ENCODE measurements at places on chromosomes 13 and 19.

- no peak for DNase-seq
Observed at GRCh38 chr13:110562036-110562597, 595 bp upstream of the RAB20 start.

DNA sequence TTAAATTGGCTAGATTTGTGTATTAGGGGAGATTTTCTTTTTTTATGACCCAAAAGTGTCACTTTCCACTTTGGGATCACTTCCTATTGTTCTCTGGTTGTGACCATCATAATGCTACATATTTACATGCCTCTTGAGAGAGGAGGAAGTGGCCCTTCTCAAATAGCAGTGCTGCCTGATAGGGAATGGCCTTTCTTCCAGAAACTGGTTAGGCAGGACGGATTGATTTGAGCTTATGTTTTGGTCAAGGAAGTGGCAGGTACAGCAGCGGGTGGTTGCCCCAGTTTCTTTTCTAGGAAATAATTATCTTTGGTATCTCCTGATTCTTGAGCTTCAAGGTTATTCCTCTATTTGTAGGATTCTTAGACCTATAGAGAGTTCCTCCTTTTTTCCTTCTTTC lies 21.9 kb upstream of the WTIP start:
- DNase-seq, result no peak

GRCh38 chr13:21501686-21502085 lies 42.6 kb upstream of the ZDHHC20 start:
- DNase-seq, result no peak

DNA sequence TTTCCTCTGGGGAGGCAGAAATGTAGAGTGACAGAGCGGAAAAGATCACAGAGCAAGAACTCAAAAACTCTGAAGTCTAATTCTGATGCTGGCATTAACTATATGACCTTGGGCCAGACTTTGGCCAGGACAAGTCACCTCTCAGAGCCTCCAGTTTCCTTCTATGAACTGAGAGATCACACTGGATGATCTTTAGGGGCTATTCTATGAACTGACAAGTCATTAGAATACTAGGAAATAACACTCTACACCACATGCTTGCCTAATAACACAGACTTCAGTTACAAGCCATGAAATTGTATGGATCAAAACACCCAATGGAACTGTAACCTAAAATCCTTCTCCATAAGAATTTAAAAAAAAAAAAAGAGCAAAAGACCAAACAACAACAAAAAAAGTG lies 16.9 kb downstream of the SLC25A30 start:
- no peak for DNase-seq

DNA sequence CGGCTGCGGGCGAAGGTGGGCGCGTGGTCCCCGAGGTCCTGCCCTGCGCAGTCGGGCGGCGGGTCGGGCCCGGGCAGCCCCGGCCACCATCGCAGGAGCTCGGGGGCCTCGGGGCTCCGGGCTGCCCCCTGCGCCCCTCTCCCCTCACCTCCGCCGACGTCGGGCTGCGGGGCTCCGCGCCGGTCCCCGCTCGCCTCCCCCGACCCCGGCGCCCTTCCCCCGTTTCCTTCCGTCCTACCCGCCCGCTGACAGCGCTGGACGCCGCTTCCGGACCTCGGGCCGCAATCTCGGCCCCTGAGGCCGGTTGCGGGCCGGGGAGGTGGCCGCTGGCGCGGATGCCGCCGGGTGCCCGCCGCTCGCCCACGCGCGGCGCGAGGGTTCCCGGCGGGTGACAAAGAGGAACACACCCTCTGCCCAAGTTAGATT lies 720 bp downstream of the FARP1 start:
- DNase-seq, result no peak

DNA sequence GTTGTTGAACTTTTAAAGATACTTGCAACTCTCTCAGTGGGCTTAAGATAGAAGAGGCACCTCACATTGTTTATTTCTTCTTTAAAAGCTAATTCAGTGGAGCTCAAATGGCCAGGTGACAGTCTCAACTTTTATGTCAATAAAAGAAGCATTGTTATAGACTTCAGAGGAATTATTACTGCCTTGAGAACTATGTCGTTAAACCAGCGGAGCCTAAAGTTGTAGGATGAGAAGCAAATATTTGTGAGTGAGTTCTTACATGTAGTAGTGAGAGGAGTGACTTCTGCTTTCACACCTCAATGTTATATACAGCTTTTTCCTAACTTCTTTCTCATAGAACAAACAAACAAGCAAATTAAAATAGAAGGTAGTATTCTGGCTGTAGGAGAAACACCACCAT lies 31.2 kb upstream of the DGKH start:
- DNase-seq, result no peak

DNA sequence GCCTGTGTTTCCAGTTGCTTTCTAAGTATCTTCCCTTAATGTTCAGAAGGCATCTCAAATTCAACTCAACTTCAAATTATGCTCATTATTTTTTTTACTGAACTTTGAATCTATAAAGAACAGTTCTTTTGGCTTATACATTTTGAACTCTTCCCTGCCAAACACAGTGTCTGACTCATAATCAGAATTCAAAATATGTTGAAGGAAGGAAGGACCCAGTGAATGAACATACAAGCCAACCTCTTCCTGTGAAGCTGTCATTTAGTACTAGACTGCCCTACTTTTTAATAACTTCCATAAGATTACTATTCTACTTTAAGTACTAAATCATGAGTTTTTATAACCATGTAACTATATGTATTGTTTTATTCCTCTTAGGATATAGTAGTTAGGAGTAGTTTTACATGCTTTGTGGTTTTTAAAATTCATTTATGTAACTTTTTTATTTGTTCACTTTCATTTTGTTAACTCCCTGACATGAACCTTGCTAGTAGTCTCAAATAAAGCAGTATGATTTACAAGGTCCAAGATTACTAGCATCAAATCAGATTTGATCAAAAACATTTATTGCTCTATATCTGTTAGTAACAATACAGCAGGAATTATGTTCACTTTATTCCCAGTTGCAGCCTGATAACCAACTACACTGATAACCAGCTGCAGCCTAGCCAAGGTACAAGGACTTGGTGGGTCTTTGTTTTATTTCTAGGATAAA lies 6.4 kb downstream of the NUDT15 start:
- no peak for DNase-seq

Measured in stimulated activated CD4-positive, alpha-beta T cell treated with anti-CD3 and anti-CD28 coated beads, Interleukin-4, amount 100 ng/mL, for 24 hours (primary cell).